ENCODE measurements at places on chromosomes 3 and 15. TPM values are rescaled to one million over a fixed set of nuclear protein-coding genes. Genes with fewer than 3 reads are reported as not detected.
A peak's percentile ranks its signal among the peaks of the same experiment; 100 is the strongest.

CSPG5 gene
- 0.37 TPM for polyA plus RNA-seq

GABRR3 gene
- polyA plus RNA-seq, result not detected

GRCh38 chr3:152719264-152719663 lies 115.7 kb upstream of the P2RY1 start:
- H3K36me3 ChIP-seq, result no peaks in the 10 kb centered on the region
- H3K27me3 ChIP-seq, result no peaks in the 10 kb centered on the region
- H3K4me3 ChIP-seq, result no peak overlapping the region
- DNase-seq, result peak; percentile 52
- H3K4me1 ChIP-seq, result no peaks in the 10 kb centered on the region

DNA sequence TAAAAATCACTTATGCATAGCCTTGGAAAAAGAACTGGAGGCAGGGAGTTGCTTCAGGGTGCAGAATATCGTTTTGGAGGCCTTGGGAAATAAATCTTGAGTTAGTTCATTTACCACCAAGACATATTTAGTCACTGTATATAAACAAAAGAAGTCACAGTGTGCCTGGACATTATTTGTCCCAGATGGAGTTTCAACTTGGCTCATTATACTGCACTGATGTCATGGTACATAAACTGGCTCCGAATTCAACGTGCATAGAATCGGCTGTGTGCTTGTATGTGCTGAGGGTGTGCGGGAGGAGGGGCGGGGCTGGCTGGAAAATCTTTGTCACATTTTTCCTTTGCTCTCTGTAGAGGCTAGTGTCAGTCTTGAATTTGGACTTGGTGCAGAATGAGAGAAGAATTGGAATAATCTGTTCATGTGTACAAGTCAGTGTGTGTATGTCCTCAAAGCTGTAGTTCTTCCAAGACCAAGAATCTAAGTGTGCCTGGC lies 86.6 kb downstream of the FNDC3B start:
- H3K27me3 ChIP-seq, result no peaks in the 10 kb centered on the region
- peaks cover 2% of the 10 kb centered on the region for H3K36me3 ChIP-seq
- H3K4me3 ChIP-seq, result no peak overlapping the region
- peaks cover 26% of the 10 kb centered on the region for H3K4me1 ChIP-seq

FSIP1 gene
- polyA plus RNA-seq, result not detected

DNA sequence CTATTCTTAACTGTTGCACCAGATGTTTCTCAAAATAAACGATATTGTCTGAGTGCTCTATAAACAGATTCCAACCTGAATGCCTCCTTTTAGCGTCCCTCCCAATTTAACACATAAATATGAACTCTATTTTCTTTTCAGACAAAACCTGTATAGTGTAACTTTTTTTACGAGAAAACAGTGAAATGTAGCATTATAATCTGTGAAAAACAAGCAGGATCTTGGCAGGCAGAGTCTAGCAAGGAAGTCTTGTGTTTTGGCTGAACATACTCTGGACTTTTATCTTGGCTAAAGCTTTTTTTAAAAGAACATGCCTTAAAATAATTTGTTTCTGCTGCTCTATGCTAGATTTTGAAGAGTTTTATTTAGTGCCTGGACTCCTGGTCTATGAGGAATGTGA lies 150.5 kb downstream of the ROBO2 start:
- no peak for DNase-seq
- H3K4me3 ChIP-seq, result no peak overlapping the region
- H3K4me1 ChIP-seq, result no peaks in the 10 kb centered on the region
- no peak overlapping the region for H3K27ac ChIP-seq
- no peaks in the 10 kb centered on the region for H3K36me3 ChIP-seq

STRIT1 gene
- polyA plus RNA-seq, result 2.2 TPM

DNA sequence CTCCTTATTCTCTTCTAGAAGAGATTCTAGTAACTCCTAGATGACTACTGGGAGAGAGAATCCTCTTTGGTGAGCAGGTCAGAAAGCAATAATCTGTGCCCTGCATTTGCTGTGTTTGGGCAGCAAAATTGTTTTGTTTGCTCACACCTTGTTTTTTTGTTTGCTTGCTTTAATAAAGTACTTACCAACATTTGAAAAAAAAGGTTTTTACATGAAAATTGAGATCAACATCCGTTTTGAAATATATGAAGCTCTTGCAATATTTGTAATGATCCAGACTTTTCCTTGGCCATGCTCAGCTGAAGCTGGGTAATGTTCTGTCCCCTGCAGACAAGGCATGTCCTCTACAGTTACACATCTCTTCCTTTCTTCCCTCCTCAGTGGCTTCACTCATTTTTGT lies 62.2 kb downstream of the DIPK2A start:
- H3K27ac ChIP-seq, result no peak overlapping the region
- no peaks in the 10 kb centered on the region for H3K27me3 ChIP-seq
- no peak for DNase-seq
- H3K36me3 ChIP-seq, result no peaks in the 10 kb centered on the region
- H3K4me3 ChIP-seq, result no peak overlapping the region
- H3K4me1 ChIP-seq, result no peaks in the 10 kb centered on the region

GRCh38 chr15:99095626-99096025 lies 9.3 kb upstream of the SYNM start:
- DNase-seq, result no peak
- no peaks in the 10 kb centered on the region for H3K36me3 ChIP-seq
- no peak overlapping the region for H3K4me3 ChIP-seq
- no peaks in the 10 kb centered on the region for H3K4me1 ChIP-seq

- no peaks in the 10 kb centered on the region for H3K4me1 ChIP-seq
- no peak for DNase-seq
- no peak overlapping the region for H3K4me3 ChIP-seq
- no peak overlapping the region for H3K27ac ChIP-seq
- no peaks in the 10 kb centered on the region for H3K36me3 ChIP-seq
Observed at GRCh38 chr3:109952924-109953323, 615.6 kb upstream of the DPPA4 start.

DNA sequence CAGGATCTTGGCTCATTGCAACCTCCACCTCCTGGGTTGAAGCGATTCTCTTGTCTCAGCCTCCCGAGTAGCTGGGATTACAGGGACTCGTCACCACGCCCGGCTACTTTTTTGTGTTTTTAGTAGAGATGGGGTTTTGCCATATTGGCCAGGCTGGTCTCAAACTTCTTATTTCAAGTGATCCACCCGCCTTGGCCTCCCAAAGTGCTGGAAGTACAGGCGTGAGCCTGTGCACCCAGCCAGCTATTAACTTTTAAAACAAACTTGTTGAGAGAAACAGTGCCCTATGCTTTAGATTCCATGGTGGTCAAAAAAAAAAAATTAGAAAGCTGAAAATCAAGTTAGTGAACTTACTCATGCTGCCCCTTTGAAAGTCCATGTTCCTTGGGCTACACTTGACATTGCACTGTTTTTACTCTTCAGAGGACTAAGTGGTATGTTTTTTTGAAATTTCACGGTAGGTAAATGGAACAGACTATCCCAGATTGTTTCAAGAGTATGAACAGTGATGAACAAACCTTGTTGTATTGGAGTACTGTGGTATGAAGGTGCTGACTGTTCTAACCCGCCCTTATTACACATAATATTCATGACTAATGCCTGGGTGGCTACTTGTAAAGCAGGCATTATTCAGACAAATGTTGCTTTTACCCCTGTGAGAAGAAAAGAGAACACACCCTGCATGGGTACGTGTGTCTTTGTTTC lies 206.9 kb downstream of the KLHL25 start:
- H3K36me3 ChIP-seq, result no peaks in the 10 kb centered on the region
- DNase-seq, result peak; percentile 44
- no peak overlapping the region for H3K4me3 ChIP-seq

GRCh38 chr3:124878561-124879336 lies 8.4 kb downstream of the ITGB5 start:
- DNase-seq, result peak; percentile 75
- no peak overlapping the region for H3K4me3 ChIP-seq
- H3K4me1 ChIP-seq, result peaks cover 12% of the 10 kb centered on the region
- no peaks in the 10 kb centered on the region for H3K36me3 ChIP-seq

LEKR1 gene
- 0.63 TPM for polyA plus RNA-seq

SOX14 gene
- polyA plus RNA-seq, result not detected

GRCh38 chr15:42707873-42708544 lies 28.9 kb downstream of the CDAN1 start:
- no peak overlapping the region for H3K4me3 ChIP-seq
- H3K27ac ChIP-seq, result no peak overlapping the region
- DNase-seq, result no peak
- peaks cover 6% of the 10 kb centered on the region for H3K36me3 ChIP-seq

CFAP100 gene
- not detected for polyA plus RNA-seq

GRCh38 chr15:68299436-68299835 lies 21.9 kb downstream of the FEM1B start:
- DNase-seq, result no peak
- H3K27me3 ChIP-seq, result no peaks in the 10 kb centered on the region
- no peak overlapping the region for H3K4me3 ChIP-seq
- peaks cover 9% of the 10 kb centered on the region for H3K4me1 ChIP-seq
- H3K36me3 ChIP-seq, result no peaks in the 10 kb centered on the region
- peak overlapping the region; percentile 90 for H3K27ac ChIP-seq

DPH6 gene
- 16.5 TPM for polyA plus RNA-seq

CYP1A1 gene
- polyA plus RNA-seq, result not detected

TM4SF18 gene
- 5.3 TPM for polyA plus RNA-seq

DNA sequence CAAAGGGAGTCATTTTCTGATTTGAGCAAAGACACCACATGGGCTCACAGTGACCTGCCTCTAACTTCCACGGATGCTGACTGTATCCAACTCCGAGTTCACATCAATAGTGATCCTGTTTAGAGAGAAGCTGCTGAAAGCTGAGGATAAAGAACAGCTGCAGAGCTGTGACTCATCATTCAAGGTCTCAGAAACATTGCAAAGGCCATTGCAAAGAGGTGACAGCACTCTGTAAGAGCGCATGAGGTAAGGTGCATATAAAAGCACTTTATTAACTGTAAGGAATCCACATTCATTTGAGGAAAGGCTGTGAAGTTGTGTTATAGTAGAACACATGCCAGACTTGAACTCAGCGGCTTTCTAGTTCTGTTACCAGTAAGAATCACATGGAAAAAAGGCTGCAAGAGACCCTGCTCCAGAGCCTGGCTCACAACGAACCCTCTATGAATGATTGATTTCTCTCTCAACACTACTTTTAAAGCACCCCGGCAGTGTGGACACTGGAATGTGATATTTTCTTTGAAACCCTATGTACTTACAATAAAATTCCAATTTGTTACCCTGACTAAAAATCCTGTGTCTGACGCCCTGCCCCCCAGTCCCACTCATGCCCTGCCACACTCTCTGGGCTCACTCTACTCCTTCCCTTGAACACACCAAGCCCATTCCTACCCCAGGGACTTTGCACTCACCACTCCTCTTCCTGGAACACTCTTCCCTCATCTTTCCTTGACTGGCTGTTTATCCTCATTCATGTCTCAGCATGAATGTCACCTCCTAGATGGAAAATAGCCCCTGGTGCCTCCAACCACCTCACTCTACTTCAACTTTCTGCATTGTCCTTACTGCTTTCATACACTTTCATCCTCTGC lies 111.2 kb downstream of the LSM3 start:
- peak; percentile 91 for DNase-seq
- H3K27ac ChIP-seq, result peak overlapping the region; percentile 92
- no peak overlapping the region for H3K4me3 ChIP-seq
- no peaks in the 10 kb centered on the region for H3K27me3 ChIP-seq
- H3K4me1 ChIP-seq, result peaks cover 4% of the 10 kb centered on the region

GP9 gene
- not detected for polyA plus RNA-seq

CCDC80 gene
- 3.0 TPM for polyA plus RNA-seq

PLSCR5 gene
- not detected for polyA plus RNA-seq

DNA sequence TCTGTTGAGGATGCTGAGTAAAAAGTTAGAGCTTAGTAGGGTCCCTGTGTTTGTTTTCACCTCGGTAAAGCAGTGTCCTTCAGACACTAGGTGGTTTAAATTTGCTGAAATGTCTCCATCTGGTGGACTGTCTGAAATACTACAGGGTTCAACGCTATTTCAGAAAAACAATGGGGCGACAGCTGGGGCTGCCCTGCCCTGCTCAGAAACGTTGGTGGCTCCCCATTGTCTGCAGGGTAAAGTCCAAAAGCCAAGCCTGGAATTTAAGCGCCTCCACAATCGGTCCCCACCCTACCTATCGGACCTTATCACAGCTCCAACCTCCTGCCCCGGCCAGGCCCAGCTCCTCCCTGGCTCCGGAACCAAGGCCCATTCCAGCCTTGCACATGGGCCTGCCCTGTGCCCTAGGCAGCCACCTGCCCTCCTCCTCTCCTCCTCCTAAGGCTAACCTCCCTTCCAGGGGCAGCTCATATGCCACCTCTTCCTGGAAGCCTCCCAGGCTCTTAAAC lies 4.3 kb upstream of the TSEN2 start:
- no peaks in the 10 kb centered on the region for H3K36me3 ChIP-seq
- no peaks in the 10 kb centered on the region for H3K27me3 ChIP-seq
- peak; percentile 98 for DNase-seq
- no peak overlapping the region for H3K4me3 ChIP-seq
- H3K27ac ChIP-seq, result peak overlapping the region; percentile 70

DNA sequence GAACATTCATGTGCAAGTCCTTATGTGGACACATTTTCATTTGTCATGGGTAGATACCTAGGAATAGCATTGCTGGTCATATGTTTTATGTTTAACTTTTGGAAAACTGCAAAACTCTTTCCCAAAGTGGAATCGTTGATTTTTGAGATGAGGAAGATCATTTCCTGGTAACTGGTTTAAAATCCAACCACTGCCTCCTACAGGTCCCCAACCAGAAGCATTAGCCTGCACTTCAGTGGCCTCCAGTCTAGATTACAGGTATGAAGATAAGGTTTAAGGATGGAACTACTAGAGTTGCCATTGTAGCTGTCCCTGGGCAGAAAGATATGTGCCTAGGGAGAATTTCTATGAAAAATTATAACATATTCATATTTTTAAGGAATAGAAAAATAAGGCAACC lies 48.7 kb upstream of the BHLHE40 start:
- no peak overlapping the region for H3K4me3 ChIP-seq
- DNase-seq, result no peak
- no peaks in the 10 kb centered on the region for H3K27me3 ChIP-seq
- no peak overlapping the region for H3K27ac ChIP-seq
- no peaks in the 10 kb centered on the region for H3K4me1 ChIP-seq

DNA sequence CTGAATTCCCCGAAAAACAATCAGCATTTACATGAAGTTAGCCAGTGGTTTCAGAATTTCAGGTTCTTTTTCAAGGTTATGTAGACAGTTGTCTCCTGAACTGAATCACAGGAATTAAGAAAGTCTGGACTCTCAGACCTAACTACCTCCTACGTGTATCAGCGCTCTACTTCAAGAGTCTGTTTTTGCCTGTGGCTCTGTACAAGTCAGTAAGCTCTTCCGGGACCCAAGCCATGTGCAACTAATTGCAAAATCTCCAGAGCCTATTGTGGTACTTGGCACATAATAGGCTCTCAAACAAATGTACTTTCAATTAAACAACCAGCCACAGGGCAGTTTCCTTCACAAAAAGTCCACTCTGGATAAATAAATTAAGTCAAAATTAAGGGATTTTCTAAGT lies 414.2 kb downstream of the PDCD6IP start:
- no peak overlapping the region for H3K4me3 ChIP-seq
- H3K36me3 ChIP-seq, result no peaks in the 10 kb centered on the region
- peak; percentile 22 for DNase-seq
- H3K27ac ChIP-seq, result no peak overlapping the region
- no peaks in the 10 kb centered on the region for H3K27me3 ChIP-seq

HEG1 gene
- polyA plus RNA-seq, result 10.6 TPM

- peaks cover 27% of the 10 kb centered on the region for H3K4me1 ChIP-seq
- DNase-seq, result no peak
- H3K4me3 ChIP-seq, result no peak overlapping the region
- H3K27me3 ChIP-seq, result no peaks in the 10 kb centered on the region
- H3K27ac ChIP-seq, result no peak overlapping the region
- H3K36me3 ChIP-seq, result no peaks in the 10 kb centered on the region
Observed at GRCh38 chr3:124582621-124583395, 147.4 kb upstream of the UMPS start.

GRCh38 chr15:48871542-48871941 lies 6.4 kb upstream of the EID1 start:
- H3K36me3 ChIP-seq, result no peaks in the 10 kb centered on the region
- H3K4me1 ChIP-seq, result no peaks in the 10 kb centered on the region
- no peak overlapping the region for H3K4me3 ChIP-seq
- no peaks in the 10 kb centered on the region for H3K27me3 ChIP-seq
- no peak for DNase-seq

DZIP1L gene
- polyA plus RNA-seq, result 1.6 TPM

MUC13 gene
- polyA plus RNA-seq, result 547 TPM

CPNE9 gene
- polyA plus RNA-seq, result 0.35 TPM
